NCI-H1417 treated with DMSO at 0.1 percent for 48 hours (cell line): ENCODE measurements at places on chromosomes 1 and 21.

DNA sequence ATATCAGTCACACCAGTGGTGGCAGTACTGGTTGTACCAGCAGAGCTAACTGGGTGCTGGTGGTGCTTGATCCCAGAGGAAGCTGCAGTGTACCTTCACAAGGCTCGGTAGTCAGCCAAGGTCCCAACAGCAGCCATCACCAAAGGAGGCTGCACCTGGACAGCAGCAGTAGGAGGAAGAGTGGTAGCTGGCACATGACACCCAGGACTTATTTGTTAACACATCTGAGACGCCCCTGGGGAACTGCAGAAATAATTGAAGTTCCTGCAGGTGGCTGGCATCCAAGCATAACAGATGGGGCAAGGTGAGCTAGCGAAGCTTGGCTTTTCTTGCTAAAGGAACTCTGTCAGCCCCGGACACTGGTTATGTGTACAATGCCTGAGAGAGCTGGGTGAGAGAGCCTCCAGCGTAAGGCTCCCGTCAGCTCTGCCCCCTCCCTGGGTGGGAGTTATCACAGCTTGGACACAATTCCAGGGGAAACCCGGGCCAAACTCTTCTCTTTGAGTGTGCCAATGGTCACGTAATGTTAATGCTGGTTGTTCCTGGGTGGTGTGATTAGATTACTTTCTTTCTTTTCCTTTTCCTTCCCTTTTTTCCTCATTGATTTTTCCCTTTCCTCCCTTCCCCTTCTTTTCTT lies 29.1 kb upstream of the PARP1 start:
- DNase-seq, result peak; percentile 1

DNA sequence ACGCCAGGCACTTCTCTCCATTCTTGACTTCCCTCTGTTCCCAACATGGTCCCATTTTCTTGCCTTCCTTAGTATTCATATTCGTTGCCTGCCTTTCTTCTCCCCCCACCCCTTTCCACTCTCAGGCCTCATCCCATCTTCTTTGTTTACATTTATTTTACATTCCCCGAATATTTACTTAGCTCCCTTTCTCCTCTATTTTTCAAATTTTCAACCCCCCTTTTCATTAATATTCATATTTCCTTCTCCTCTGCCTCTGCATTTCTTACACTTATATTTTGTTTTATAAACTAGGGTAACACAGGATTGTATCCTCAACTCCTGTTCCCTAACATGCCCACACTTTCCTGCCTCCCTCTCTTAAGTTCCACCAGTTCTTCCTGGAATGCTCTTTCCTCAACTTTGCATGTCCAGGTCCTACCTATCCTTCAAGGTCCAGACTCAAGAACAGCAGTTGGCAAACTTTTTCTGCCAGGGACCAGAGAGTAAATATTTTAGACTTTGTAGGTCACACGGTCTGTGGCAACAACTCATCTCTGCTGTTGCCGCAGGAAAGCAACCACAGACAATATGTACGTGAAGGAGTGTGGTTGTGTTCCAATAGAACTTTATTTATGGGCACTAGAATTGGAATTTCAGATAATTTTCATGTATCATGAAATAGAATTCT lies 29.8 kb upstream of the A3GALT2 start:
- DNase-seq, result no peak

- DNase-seq, result no peak
These were observed 51.5 kb downstream of the SCCPDH start for GRCh38 chr1:246775531-246776385.

GRCh38 chr1:11194407-11195176 lies 5.4 kb downstream of the ANGPTL7 start:
- no peak for DNase-seq

DNA sequence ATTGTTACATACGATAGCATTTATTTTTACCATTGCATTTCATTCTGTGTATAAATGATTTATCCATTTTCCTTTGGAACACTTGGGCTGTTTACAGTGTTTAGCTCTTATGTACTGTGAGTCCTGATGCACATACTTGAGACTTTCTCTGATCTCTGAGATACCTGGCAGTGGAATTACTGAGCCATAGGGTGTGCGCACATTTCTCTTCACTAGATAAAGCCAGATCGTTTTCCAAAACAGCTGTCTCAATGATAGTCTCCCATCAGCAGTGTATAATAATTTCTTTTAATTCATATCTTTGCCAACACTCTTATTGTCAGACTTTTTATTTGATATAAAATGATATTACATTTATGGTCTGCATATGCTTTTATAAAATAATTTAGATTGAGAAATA lies 66.2 kb downstream of the VPS13D start:
- no peak for DNase-seq

DNA sequence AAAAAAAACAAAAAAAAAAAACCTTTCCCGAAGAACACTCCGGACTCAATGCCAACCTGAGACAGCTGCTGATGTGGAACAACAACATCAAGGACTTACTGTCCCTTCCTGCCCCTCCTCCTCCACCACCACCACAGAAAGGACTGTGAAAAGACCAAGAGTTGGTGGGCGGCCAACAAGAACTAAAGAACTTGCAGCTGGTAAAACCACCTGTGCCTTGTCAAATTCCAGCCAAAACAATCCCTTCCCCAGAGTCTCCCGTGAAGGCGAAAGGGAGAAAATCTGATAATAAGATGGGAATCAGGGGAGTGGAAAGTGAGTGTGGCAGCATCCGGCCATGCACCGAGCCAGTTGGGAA lies 88.9 kb downstream of the PROX1 start:
- DNase-seq, result no peak

GRCh38 chr1:98693385-98693784 lies 31.9 kb downstream of the SNX7 start:
- no peak for DNase-seq

DNA sequence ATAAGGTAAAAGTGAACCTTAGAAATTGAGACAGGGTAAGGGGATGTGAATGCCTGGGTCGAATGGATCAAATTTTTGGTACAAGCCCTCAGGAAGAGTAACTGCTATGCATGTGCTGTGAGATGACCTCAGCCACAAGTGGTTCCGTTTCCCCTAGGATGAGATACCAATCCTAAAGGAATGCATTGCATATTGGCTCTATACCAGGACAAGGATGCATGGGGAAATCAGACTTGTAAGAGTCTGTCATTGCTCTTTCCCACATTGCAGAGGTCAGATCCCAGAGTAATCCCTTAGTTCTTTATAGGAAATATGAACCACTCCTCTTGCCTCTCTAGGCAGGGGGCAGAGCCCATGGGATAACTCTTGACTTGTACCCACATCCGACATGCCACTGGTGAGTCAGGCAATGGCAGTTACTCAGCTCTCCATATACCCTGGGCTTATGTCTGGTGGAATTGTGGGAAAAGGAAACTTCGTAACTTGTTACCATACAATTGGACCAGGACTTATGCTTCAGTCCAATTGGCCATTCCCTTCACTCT lies 428.3 kb upstream of the ZRANB2 start:
- no peak for DNase-seq

DNA sequence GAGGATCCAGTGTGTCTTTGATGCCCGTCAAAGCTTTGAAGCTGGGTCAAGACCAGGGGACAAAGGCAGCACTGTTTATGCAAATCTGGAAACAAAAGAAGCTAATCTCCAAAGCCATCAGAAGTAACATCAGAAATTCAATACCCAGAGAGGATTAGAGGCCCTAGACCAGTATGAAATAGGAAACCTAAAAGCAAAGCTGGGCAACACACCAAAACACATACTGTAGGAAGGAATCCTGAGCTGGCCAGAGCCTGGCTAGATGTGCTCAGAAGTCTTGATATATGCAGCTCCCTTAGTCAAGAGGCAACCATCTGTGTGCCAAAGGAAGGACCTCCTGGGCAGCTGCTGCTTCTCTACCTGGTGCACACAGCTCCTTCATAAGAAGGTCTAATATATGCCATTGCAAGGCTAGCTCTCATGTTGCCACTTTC lies 12.3 kb downstream of the COLGALT2 start:
- DNase-seq, result no peak

DNA sequence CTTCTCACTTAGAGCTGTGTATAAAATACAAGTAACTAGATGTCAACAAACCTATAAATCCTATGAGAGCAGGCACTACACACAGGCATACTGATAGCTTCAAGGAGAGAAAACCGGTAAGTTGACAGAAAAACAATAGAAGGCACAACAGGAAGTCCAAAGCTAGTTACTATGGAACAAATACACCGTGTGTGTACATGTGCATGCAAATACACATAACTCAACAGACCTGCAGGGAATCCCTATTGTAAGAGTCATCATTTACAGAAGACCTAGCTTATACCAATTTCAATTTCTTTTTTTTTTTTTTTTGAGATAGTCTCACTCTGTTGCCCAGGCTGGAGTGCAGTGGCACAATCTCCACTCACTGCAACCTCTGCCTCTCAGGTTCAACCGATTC lies 26.3 kb downstream of the JAK1 start:
- peak; percentile 26 for DNase-seq

GRCh38 chr1:113046569-113046968 lies 26.4 kb upstream of the LRIG2 start:
- DNase-seq, result no peak

GRCh38 chr1:6657138-6657537 lies 32.5 kb downstream of the THAP3 start:
- no peak for DNase-seq

DNA sequence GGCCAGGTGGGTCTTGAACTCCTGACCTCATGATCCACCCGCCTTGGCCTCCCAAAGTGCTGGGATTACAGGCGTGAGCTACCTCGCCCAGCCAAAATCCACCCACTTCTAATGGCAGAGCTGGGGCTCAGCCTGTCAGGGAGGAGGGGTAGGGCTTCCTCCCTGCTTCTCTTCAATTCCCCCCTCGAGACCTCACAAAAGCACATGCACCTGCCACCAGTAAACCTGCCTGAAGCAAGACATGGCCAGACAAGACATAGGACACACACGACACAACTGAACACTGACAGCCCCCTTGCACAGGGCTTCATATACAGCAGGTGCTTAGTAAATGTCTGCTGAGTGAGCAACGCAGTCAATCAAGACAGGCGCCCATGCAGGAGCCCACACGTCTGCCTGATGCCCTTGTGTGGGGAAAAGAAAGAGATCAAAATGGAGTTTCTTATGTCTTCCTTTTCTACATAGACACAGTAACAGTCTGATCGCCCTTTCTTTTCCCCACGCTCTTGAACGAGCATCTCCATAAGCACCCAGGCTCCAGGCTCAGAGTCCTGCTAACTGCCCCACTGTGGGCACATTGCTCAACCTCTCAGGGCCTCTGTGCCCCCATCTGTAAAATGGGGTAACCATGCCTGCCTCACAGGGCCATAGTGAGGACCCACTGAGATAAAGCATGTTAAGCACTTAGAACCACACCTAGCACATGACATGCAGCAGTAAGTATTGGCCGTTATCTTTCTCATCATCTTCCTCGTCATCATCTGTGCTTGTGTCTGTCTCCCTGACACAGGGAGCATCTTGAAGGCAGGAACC lies 8.8 kb downstream of the SDC3 start:
- DNase-seq, result no peak

DNA sequence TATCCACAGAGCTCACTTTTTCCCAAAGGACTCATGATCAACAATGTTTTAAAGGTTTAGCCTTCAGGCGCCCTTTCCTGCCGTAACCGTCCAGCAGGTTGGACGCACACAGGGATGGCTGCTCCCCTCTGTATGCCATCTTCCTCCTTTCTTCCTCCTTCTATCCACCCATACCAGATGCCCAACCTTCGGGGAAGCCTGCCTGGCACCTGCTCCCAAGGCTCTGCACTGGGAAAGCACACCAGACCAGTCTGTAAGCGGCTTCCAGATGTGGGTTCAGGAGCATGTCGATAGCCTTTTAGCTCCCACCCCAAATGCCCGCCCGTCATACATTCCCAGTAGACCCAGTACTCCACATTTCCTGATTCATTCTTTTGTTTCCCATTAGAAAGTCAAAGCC lies 52.9 kb downstream of the STUM start:
- no peak for DNase-seq

DNA sequence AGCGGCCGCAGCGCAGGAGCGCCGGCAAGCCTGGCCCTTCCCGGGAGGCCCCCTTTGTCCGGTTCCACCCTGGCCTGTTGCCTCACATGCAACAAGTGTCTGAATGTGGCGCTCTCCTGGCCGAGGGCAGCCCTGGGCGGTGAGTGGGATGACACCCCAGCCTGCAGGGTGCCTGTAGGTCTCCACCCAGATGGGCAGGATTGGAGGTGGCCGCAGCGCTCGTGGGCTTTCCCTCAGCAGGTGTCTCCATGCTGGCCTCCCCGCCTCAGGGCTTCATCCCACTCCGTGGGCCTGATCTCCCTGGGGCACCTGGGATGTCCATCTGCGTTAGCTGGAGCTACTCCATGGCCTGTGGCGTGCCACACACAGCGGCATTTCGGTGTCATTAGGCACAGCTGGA lies 1.5 kb downstream of the MIB2 start:
- no peak for DNase-seq

DNA sequence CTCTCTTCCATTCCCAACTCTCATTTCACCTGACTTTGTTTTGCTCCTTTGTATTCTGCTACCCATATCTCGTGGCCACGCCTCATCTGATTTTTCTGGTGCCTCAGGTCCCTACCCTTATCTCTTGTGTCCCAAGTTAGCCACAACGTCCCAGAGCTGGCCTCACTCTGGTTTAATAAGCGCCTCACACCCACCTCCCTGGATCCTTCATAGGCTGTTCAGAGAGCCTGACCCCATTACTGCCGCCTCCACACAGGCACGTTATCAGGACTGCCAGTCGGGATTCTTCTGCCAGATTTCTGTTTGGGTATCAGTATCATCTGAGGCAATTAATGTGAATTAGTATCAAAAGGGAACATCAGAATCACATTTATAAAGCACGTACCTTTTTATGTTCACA lies 34.7 kb upstream of the TMEM125 start:
- no peak for DNase-seq

GRCh38 chr1:115524236-115524635 lies 117.5 kb upstream of the VANGL1 start:
- DNase-seq, result no peak

DNA sequence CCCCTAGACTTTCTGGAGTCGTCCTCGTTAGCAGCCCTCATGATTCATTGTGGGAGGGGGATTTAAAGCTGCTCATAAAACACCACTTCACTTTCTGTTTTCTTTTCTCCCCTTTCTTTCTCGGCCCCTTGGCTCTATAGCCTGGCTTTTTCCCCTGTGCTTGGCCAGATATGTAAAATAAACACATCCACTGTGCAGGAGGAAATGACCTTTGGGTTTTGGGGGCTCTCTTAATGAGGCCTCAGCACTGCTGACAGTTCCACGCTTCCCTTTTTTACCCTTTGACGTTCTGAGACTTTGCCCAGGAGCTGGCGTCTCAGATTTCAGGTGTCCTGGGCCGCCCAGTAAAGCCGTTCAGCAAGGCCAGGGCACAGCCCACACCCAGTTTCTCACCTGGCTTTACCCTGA lies 65.7 kb downstream of the RUNX3 start:
- no peak for DNase-seq

DNA sequence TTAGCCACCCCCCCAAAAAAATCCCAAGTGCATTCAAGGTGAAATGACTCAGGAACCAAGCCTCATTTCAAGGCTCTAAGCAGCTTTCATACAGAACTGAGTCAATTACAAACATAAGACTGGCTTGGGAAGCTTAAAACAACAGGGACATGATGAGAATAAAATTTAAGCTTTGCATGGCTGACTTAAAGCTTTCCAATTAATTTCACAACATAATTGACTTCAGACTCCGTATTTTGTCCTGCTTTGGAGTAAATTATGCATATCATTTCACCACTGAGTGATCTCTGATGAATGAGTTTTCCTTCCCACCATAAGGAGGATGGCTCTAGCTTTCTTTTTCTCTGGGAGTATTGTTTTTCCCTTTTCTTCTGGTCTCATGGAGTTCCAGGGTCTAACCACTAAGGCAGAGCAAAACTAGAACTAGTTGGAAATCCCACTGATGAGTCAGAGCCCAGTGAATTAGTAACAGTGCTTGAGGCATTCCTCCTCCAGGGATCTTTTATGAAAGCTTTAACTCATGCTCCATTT lies 72.8 kb downstream of the XCL2 start:
- DNase-seq, result no peak

- DNase-seq, result no peak
These were observed 111.1 kb downstream of the BRINP2 start for GRCh38 chr1:177281901-177282300.
